Adipose tissue (tissue), 3 donors: ENCODE measurements at places on chromosomes 4 and X. TPM values are rescaled to one million over a fixed set of nuclear protein-coding genes. Genes with fewer than 3 reads are reported as not detected.

SAGE1 gene
- not detected for polyA plus RNA-seq

ENPP6 gene
- polyA plus RNA-seq: 0.03 TPM

CT45A5 gene
- polyA plus RNA-seq: not detected

SPANXN4 gene
- not detected for polyA plus RNA-seq

CITED1 gene
- polyA plus RNA-seq: 1.4 TPM

PDE6B gene
- polyA plus RNA-seq: 1.7 TPM

XK gene
- polyA plus RNA-seq: 1.9 TPM
